ENCODE measurements at places on chromosomes 5 and 9.

- no peak for DNase-seq
These were observed 63.1 kb upstream of the SMARCA2 start for GRCh38 chr9:1952001-1952400.

DNA sequence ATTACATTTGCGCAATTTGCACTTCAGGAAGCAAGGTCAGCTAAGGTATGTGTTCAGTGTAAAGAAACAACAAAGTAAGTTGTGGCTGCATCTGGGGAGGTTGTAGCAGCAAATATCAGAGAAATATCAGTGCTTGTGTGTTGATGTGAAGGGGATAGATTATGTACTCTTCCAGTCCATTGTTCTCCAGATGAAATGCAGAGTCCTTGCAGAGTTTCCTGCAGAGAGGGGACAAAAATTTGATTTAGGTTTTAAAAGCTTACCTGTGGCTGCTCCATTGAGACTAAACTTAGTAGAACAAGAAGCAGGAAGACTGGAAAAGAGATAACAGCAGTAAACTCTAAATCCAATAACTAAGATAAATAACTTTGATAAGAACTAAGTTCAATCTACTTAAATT is 952.2 kb downstream of the CDH18 start:
- DNase-seq, result no peak

- peak; percentile 58 for DNase-seq
These were observed 38.0 kb downstream of the PAX5 start for GRCh38 chr9:36995927-36996705.

GRCh38 chr5:40486437-40487275 is 193.1 kb upstream of the PTGER4 start:
- no peak for DNase-seq

DNA sequence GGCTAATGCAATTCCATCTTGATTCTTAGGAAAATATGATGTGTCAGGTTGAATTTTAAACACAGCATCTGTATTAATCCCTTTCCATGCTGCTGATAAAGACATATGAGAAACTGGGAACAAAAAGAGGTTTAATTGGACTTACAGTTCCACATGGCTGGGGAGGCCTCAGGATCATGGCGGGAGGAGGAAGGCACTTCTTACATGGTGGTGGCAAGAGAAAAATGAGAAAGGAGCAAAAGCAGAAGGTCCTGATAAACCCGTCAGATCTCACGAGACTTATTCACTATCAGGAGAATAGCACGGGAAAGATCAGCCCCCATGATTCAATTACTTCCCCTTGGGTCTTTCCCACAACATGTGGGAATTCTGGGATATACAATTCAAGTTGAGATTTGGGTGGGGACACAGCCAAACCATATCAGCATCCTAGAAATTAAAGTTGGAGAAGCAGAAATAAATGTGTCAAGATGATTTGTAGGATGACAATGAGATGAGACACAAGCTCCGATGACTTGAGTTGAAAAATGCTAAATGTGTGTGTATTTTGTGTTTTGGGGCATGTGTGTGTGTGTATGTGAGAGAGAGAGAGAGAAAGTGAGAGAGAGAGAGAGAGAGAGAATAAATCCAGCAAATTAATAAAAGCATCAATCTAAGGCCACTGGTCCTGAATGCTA is 48.5 kb upstream of the ANKRD55 start:
- DNase-seq, result no peak

DNA sequence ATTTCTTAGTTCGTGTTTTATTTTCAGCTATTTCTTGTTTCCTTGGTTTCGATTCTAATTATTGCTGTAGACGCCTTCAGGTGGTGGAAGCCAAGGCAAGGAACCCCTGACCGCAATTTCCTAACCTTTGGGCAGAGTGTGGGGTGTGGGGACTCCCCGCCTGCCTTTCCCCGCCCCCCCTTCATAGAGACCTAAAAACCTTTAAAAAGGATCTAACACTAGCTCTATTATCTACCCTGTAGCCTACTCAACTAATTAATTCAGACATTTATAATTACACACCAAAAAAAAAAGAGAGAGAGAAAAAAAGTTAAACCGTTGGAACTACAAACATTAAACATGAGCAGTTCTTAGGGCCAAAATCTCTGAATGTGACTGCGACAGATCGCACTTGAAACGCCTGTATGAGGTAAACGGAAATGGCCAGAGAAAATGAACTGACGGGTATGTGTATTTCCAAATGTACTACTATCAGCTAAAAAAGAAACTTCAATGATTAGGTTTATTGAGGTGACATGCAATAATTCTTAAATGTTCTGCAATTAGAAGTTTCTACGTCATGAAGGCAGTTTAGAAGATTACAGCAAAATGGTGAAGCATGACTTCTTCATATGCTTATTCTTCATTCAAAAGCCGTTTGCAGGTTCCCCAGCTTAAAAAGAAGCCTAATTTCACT is 19.0 kb upstream of the FER start:
- no peak for DNase-seq

DNA sequence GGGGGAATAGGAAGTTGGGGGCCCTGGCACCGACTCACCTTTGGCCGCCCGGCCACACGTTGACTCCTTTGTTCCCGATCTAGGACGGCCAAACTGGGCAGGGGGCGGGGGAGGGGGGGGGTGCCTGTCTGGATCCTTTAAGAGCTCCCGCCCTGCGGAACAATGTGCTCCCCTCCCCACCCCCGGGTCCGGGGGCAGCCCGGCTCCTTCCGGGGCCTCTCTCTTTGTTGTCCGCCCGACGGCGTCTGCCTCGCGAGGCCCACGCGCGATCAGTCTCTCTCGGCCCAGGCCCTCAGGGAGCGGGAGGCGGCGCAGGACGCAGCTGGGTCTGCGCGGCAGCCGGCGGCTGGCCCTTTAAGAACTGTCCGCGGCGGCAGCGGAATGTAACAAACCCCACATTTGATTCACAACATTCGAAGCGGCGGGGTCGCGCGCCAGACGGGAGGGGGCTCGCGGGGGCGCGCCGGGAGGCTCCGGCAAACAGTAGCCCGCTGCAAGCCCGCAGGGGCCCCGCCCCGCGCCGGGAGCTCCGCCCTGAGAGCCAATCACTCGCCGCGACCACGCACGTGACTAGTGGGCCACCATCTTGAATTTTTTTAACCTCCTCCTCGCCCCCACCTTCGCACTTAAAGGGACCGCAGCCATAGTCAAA is at the start of gene RNF44:
RNF44 (minus strand) TSS at position 501 of the 652 bp plus-strand sequence. CDS start 4,930 bp downstream, outside the sequence.
- DNase-seq, result peak; percentile 99

DNA sequence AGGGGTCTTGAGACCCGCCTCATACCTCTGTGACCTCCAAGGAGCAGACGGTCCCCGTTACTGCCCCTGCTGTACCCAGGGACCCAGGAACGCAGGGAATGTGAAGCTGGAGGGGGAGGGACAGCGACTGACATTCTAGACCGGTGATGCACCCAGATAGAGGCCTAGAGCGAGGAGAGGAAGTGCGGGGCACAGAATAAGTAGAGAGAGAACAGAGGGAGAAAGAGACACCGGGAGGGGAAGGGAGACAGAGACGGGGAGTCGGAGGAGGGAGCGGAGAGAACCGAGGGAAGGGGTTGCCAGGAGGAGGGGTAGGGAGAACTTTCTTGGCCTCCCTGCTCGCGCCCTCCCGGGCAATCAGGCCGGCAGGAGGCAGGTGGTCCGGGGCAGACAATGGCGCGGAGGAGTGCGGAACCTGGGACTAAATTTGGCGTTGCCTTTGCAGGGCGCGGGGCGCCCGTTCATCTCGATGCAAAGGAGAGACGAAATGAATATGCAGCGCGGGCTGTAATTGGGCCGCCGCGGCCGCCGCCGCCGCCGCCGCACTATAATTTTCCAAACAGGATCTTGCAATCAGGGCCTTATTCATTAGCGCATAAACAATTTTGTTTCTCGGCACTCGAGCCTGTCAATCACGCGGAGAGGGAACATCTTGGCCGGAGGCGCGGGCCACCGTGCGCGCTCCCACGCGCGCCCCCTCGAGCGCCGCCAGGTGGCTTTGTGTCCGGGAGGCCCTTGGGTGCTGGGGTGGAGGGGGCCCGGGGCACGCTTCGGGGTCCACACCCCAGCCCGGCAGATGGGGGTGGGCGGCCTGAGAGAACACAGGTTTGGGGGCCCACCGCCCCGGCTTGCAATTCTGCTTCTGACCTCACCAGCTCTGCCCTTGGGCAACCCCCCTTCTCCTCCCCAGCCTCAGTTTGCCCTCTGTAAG is 33.0 kb downstream of the NDUFA8 start:
- no peak for DNase-seq

GRCh38 chr9:35732800-35733541 is 505 bp downstream of the CREB3 start:
- no peak for DNase-seq

GRCh38 chr9:110351009-110351467 is 13.4 kb upstream of the TXNDC8 start:
- no peak for DNase-seq

DNA sequence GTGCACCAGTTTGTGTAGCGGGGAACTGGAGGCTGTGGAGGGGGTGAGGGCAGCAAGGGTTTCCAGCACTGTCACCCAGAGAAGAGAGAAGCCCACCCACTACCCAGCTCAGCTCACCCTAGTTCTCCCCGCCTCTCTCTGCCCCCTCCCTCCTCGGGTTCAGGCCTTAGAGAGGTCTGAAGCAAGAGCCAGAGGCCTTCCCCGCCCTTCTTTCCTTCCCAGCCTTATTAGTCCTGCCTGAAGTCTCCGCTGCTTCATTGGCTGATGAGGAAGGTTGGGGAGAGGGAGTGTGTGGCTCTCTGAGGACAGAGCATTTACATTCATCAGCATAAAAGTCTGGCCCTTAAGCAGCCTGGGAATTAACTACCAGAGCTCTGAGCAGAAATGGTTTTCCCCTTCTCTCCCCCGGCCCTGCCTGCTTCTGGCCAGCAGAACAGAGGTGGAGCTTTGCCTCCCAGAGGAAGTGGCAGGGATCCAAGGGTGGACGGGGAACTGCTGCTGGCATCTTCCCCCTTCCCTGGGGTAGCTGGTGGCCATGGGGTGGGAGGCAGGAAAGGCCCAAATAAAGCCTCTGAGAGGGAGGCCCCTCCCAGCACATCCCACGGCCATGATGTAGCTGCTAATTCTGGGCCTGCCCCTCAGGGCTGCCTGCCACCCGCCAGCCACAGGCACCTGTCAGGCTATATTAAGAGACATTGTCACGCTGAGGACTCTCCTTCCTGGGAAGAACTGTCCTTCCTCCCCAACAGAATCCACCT is 4.1 kb downstream of the DNAJB5 start:
- DNase-seq, result peak; percentile 88

GRCh38 chr5:172113036-172113435 is 75.0 kb downstream of the STK10 start:
- DNase-seq, result no peak

GRCh38 chr5:163503106-163504078 is 2.0 kb upstream of the MAT2B start:
- DNase-seq, result peak; percentile 73

- DNase-seq, result no peak
These were observed 593.6 kb downstream of the MAT2B start for GRCh38 chr5:164098979-164099378.

- no peak for DNase-seq
These were observed 114.3 kb downstream of the ARHGEF28 start for GRCh38 chr5:73740274-73740790.

GRCh38 chr9:38727497-38728001 is 7.6 kb upstream of the FAM240B start:
- DNase-seq, result no peak

DNA sequence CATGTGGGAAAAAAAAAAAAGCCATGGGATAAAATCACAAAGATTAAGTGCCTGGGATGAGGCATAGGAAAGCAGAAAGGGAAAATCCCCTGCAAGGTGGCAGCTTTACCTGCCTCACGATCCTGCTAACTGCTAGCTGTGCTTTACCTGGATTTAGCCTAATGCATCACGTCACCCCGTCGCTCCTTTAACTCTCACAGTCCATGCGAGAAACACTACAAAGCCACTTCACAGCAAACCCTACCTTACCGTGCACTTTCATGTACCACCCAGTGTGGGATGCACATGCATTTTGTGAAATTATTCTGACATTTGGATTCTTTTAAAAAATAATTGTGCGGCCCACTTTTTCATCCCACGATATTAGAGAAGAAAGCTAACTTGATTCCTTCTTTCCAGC is 31.0 kb downstream of the ATPSCKMT start:
- DNase-seq, result no peak

GRCh38 chr5:178227929-178228328 is 4.7 kb downstream of the PHYKPL start:
- no peak for DNase-seq

GRCh38 chr9:3730511-3730922 is 204.7 kb upstream of the RFX3 start:
- no peak for DNase-seq

- DNase-seq, result no peak
These were observed 147.6 kb downstream of the MAN2A1 start for GRCh38 chr5:109837231-109837861.

- no peak for DNase-seq
These were observed 15.1 kb downstream of the GAPVD1 start for GRCh38 chr9:125276771-125277170.

- DNase-seq, result no peak
These were observed 1258.6 kb downstream of the CDH12 start for GRCh38 chr5:21594566-21594965.

- no peak for DNase-seq
These were observed 85.7 kb upstream of the SGCD start for GRCh38 chr5:156241266-156241665.

DNA sequence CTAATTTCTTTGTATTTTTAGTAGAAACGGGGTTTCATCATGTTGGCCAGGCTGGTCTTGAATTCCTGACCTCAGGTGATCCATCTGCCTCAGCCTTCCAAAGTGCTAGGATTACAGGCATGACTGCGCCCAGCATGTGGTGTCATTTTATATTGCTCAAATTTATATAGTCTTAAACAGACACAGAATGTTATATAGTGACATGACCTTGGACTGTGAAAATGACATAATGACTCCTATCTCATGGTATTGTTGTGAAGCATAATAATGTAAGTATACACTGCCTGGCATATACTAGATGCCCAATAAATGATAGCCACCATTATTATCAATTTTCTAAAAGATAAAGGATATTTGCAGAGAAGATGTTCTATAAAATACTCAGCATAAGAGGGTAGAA is 177.2 kb upstream of the TBCA start:
- no peak for DNase-seq

- no peak for DNase-seq
These were observed 26.2 kb downstream of the RAD23B start for GRCh38 chr9:107309271-107309670.

- no peak for DNase-seq
These were observed 182.7 kb downstream of the NR3C1 start for GRCh38 chr5:143220748-143221251.

- DNase-seq, result no peak
These were observed 52.4 kb downstream of the CD180 start for GRCh38 chr5:67144183-67144639.

DNA sequence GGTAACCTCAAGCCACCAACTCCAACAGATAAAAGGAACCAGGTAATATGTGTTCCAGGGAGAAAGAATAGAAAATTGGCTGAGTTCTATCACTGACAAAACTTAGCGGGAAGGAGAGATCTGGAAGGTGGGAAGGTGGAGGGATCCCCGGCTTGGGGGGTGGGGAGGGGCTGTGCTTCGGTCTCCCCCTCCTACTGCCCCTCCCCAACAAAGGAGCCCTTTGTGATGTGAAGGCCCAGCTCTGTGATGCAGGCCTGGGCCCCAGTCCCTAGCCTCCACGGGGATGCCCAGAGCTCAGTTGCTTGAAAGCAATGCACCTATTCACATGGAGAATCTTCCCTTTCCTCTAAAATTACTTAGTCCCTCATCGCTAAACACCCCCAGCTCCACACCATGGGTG is 4.4 kb upstream of the ZNF484 start:
- DNase-seq, result no peak

GRCh38 chr9:118290116-118290515 is 585.9 kb downstream of the TLR4 start:
- DNase-seq, result no peak

GRCh38 chr5:119367502-119368237 is 11.9 kb downstream of the TNFAIP8 start:
- no peak for DNase-seq

Measured in left ventricle myocardium superior (tissue), 1 donor.